ENCODE measurements at places on chromosomes 4 and X.

GRCh38 chrX:56803850-56804681, 75.0 kb downstream of the NBDY start:
- DNase-seq, result no peak

- DNase-seq, result no peak
These were observed 27.0 kb upstream of the KLHL13 start for GRCh38 chrX:118143578-118143977.

DNA sequence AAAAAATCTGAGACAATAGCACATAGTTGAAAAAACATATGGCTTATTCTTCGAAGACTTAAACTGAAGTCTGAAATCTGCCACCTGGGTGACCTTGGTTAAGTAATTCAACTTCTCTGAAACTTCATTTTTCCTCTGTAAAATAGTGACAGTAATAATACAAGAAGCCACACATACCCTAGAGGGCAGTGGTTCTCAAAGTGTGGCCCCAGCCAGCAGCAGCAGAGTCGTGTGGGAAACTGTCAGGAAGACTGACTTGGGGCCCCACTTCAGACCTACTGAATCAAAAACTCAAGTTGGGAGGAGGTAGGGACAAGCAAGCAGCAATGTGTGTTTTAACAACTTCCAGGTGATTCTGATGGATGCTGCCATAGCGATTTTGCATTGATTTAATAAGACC, 249.9 kb downstream of the HNRNPD start:
- DNase-seq, result no peak

DNA sequence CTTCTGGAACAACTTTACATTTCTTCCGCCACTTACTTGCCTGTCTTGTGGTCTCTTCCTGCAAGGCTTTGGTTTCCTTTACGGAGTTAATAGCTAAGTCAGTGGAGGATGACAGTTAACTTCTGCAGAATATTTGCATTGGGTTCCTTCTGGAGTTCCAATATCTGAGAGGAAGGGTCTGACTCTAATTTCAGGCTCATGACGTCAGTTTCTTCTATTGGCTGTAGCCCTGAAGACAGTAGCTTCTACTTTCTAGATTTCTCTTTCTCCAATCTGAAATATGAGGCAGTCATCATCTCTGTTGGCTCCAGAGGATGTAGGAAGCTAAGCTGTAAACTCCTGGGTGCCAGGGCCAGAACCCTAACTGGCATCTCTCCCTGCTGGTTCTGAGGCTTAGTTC, 76.7 kb downstream of the FRMPD3 start:
- DNase-seq, result no peak

DNA sequence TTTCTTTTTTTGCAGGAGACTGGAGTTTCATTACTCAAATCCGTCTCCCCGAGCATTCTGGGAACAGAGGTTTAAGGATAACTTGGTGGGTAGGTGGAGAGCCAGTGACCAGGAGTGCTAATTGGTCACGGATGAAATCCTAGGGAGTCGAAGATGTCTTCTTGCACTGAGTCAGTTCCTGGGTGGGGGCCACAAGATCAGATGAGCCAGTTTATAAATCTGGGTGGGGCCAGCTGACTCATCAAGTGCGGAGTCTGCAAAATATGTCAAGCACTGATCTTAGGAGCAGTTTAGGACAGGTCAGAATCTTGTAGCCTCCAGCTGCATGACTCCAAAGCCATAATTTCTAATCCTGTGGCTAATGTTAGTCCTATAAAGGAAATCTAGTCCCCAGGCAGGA, 741.3 kb downstream of the PCDH7 start:
- no peak for DNase-seq

Measured in NCI-H82 (cell line).